Upper lobe of right lung (tissue), 1 donor: ENCODE measurements at places on chromosomes 16 and 17. TPM values are rescaled to one million over a fixed set of nuclear protein-coding genes. Genes with fewer than 3 reads are reported as not detected.

DNA sequence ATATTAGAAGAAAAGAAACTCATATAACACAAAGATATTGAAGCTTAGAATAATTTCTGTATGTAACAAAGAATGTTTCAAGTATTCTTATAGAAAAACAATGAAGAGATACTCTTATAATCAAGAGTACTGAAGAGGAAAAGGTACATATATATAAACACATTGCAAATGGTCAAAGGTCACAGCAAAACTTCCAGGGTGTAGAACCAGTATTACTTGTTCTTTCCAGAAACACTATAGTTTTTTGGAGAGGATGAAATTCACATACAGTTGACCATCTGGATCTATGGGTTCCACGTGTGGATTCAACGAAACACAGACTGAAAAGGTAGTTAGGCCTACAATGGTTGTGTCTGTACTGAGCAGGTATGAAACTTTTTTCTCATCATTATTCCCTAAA lies 22.6 kb downstream of the PRPSAP1 start:
- no peak for DNase-seq

- DNase-seq, result no peak
These were observed 37.8 kb upstream of the BCAR1 start for GRCh38 chr16:75289189-75289588.

Gene ABCC3
- total RNA-seq, result 65.4 TPM

Gene MYBBP1A
- 46.7 TPM for total RNA-seq

DNA sequence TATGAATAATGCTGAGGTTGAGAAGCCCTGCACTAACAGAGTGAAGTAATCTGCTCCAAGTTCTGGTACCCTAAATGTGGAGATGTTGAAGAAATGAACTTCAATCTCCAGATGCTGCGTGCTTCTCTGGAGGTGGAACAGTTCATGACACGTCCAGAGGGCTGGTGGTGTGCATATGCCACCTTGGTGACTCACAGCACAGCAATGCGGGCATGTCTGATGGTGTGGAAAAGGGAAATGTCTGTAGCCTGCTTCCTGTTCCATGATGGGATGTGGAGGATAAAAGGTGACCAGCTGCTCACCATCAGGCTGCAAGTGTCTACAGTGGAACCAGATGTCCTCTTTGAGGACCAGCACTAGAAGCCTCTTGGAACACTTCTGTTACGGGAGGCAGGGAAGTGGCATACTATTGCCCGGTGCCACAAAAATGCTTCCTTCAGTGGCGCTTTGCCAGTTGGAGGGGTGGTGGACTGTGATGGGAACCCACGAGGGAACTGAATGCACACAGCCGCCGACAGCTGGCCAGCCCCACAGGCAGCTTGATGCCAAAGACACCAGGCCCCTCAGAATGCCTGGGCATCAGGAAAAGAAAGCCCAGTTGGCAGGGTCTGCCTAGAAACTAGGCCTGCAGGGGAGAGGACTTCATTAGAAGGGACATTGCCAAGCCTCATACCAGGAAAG lies 19.9 kb downstream of the SNX11 start:
- DNase-seq, result no peak
